NCI-H1930 (cell line): ENCODE measurements at places on chromosomes 11 and 22.
A peak's percentile ranks its signal among the peaks of the same experiment; 100 is the strongest.

DNA sequence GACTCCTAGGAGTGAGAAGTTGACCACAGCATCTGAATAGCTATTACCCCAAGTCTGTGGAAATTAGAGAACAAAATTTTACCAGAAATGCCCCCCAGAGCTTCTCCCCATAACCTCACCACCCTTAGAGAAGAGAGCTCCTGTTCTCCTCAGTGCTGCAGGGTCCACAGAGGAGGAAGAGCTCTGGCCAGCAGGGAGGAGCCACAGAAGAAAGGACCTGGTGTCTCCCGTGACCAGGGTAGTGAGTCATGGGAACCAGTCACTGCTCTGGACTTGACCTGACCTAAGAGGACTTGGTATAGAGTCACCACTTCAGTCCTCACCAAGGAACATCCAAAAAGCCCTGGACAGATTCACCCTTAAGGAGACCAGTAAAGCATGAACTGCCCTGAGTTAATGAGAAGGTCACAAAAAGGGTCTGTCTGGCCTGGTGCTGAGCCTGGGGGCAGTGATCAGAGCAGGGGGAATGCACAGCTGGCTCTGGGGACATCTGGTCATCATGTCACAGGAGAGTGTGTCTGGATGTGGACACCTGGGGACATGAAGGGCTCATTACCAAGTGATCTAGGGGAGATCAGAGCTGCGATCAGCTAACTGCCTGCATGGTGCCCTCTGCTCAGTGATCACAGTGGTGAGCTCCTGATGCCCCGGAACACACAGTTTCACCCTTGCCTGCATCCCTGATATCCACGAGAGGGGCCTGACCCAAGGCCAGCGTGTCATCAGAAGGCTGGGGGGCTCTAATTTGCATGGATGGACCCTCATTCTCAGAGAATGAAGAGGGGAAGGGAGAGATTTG, 103.3 kb upstream of the TOP3B start:
- no peak for DNase-seq

- DNase-seq: no peak
Measured at GRCh38 chr11:8298801-8299786, 35.4 kb upstream of the LMO1 start.

- no peak for DNase-seq
Measured at GRCh38 chr22:20510811-20511577, 3.6 kb downstream of the MED15 start.

DNA sequence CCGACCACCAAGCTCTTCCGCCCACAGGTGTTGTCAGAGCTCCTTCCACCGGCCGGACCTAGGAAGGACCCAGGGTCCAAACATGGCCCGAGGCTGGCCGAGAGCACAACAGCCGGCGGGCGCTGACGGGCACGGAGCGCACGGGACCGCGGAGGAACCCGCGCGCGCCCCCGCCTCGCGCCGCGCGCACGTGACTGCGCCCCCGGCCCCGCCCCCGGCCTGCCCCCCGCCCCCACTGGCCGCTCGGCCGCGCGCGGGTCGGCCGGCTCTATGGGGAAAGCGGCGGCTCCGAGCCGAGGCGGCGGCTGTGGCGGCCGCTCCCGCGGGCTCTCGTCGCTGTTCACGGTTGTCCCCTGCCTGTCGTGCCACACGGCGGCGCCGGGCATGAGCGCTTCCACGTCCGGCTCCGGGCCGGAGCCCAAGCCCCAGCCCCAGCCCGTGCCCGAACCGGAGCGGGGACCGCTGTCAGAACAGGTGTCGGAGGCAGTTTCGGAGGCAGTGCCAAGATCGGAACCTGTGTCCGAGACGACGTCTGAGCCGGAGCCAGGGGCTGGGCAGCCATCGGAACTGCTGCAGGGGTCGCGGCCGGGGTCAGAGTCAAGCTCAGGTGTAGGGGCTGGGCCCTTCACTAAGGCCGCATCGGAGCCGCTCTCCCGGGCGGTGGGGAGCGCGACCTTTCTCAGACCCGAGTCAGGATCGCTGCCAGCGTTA, at the start of gene OSBP2:
TSS of gene OSBP2 (plus strand) at position 235 of the 711 bp plus-strand sequence. CDS start at position 271, 36 bp downstream.
- peak; percentile 32 for DNase-seq

DNA sequence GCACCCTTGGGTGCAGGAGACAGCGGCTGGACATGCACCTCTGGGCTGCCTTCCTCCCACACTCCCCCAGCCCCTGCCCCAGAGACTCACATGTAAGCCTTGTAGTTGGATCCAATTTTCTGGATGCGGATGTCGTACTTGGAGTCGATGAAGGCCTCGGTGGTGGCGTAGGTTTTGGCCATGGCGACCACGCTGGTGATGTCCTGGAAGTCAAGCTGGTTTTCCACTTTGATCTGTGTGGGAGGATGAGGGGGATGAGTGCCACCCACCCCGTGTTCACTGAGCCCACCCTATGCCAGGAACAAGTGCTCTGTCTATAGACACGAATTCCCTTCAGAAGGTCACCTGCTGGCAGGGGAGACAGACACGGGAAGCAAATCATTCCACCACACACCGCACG, 66.9 kb downstream of the FBXO7 start:
- DNase-seq: no peak

GRCh38 chr22:35918456-35918855, 110.2 kb downstream of the RBFOX2 start:
- no peak for DNase-seq

DNA sequence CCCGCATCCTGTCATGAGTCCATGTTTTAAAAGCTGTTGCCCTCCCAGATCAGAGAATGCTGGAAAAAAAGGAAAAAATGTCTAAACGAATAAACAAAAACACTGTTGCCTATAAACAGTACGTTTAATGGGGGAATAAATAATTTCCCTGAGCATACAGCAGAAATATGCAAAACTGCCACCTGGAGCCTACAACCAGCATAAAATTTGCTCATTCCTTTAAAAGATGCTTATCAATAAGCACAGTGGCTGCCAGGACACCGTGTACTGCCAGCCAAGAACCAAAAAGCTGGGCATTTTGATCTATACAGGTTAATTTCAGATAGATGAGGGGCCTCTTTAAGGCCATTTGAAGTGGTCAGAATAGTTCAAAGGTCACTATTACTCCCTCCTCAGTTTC, 5.7 kb upstream of the CPT1A start:
- no peak for DNase-seq

DNA sequence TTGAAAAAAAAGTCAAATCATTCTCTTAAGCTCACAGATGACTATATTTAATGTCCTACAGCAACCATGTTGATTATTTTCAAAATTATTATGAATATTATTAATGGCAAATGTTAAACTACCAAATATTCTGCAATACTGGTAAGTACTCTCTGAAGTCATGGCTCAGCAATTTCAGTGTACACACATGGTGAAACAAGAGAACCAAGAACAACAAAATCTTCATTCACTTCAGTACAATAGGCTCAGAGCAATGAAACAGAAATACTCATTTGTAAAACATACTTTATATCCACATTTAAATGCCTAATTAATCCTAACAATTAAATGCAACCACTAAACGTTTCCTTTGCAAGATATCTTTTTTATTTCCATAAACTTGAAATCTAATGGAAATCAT, 347.2 kb downstream of the TTC28 start:
- peak; percentile 45 for DNase-seq

- DNase-seq: no peak
Measured at GRCh38 chr11:21481255-21481654, 711.6 kb upstream of the ANO5 start.

DNA sequence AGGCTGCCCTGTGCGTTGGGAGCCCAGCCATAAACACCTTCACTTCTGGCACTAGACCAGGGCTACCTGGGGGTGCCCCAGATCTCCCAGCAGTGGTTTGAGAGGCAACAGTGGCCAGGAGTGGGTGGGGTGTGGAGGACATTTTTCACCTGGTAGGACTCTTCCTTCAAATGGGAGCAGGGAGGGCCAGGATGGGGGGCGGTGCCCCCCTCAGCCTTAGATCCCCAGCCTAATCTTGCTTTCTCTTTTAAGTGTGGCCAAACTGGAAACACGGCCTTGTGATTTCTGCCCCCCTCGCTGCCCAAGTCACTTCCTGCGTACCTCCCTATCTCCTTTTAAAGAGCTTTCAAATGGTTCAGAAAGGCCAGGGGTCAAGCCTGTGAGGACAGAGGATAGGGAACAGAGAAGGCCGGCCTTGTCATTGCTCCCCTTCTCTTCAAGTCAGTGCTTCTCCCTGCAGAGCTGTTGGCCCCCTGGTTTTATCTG, 800 bp downstream of the KCNJ5 start:
- no peak for DNase-seq

DNA sequence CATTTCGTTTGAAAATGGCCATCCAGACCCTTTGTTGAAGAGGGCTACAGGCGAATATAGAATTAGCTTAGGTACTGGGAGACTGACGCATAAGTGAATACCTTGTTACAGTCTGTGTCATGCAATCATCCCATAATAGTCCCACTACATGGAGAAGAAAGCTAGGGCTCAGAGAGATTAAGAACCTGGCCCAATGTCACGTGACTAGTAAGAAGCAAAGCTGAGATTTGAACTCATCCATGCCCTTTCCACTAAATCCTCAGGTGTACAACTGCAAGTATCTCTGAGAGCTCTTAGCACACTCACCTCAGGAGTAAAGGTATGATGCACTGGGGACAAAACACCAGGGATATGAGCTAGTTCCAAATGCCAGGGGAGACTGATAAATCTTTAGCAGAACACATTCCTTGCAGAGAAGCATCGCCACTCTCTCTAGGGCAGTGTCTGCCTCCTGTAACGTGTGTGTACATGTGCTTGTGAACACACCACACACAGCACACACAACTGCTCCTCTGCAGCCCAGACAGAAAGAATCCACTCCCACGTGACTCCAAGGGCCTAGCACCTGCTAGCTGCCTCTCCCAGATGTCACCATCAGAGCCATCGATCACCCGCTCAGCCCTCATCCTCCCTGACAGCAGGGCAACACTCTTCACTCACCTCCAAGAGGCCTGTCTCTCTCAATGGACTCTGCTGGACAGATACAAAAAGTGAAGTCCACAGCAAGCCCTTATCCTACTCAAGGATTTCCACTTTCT, 402.8 kb downstream of the NXPE2 start:
- no peak for DNase-seq

DNA sequence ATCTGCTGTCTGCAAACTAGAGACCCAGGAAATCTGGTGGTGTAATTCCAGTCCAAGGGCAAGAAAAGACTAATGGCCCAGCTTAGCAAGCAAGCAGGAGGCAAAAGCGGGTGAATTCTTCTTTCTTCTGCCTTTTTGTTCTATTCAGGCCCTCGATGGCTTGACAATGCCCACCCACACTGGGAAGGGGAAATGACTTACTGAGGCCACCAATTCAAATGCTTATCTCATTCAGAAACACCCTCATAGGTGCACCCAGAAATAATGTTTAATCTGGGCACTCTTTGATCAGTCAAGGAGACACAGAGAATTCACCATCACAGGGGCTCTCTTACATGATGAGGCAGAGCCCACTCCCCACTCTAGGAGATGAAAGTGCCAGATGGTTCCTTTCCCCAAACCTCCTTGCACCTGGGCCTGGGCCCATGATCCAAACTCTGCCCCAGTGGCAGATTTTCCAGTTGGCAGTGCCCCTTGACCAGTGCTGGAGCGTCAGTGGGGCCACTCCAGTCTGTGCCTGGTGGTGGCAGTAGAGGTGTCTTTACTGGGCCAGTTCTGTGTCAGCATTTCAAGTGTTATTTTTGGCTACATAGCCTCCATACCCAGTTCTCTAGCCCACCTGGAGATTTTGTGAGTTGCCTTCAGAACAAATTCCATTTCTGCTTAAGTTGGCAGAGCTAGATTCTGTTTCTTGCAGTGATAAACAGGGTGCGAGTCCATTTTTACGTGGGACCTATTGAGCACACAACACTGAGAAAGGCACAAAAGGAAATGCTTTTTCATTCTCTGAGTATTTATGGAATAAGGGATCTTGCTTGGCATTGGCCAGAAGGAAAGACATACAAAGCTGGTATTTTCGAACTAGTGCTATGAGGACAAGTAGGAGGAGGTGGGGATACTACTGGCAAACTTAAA, 7.5 kb downstream of the ELMOD1 start:
- no peak for DNase-seq

GRCh38 chr11:123086305-123086704, 24.4 kb upstream of the HSPA8 start:
- DNase-seq: no peak

DNA sequence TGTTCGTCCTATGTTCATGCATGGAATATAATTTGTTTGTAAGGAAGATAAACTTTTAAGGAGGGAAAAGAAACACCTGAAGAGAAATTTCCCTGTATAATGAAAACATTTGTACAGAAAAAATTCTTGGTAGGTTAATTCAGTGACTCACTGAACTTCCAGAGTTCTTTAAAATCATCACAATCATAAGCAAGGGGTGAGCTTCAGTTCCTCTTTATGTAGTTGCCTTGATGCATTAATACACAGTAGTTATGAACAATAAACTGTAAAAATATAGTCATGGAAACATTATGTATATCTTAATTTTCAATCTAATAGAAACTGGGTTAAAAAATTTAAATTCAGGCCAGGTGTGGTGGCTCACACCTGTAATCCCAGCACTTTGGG, 1.1 kb upstream of the C11orf65 start:
- no peak for DNase-seq

GRCh38 chr22:39090426-39091064, 6.5 kb upstream of the APOBEC3H start:
- DNase-seq: no peak

- DNase-seq: no peak
Measured at GRCh38 chr22:40334899-40335298, 11.4 kb upstream of the ADSL start.

GRCh38 chr11:122304973-122305372, 189.0 kb upstream of the BLID start:
- DNase-seq: no peak

DNA sequence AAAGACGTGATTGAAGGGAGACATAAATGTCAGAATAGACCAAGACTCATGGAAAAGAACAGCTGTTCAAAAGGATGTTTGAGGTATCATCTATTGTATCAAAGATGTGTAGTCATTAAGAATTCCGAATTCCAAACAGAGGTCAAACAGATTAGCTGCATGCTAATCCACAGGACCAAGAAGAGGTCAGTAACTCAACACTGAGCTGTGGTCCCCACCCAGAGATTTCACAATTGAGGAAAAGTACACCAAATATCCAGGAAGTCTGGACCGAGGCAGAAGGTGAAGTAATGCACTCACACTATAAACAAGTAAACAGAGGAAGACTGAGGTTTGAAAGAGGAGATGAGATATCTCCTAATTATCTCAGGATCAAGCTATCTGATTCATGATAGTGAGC, 29.6 kb upstream of the OR5P2 start:
- no peak for DNase-seq

- DNase-seq: no peak
Measured at GRCh38 chr11:32438866-32439489, 3.6 kb upstream of the WT1 start.

- DNase-seq: no peak
Measured at GRCh38 chr22:44685384-44686056, 16.5 kb upstream of the PRR5 start.

- DNase-seq: no peak
Measured at GRCh38 chr11:71562120-71562519, 3.2 kb upstream of the KRTAP5-10 start.
